ENCODE measurements at places on chromosomes 13 and 19. TPM values are rescaled to one million over a fixed set of nuclear protein-coding genes. Genes with fewer than 3 reads are reported as not detected.

KIR2DL4 gene
- not detected for total RNA-seq

PSPN gene
- total RNA-seq: 1.8 TPM

TTC9B gene
- 0.29 TPM for total RNA-seq

PRTN3 gene
- total RNA-seq: 0.14 TPM

PSG3 gene
- total RNA-seq: not detected

KANK3 gene
- 1.2 TPM for total RNA-seq

- peak; percentile 25 for DNase-seq
Measured at GRCh38 chr19:56383826-56384605, 9.3 kb downstream of the ZNF582 start.

DNA sequence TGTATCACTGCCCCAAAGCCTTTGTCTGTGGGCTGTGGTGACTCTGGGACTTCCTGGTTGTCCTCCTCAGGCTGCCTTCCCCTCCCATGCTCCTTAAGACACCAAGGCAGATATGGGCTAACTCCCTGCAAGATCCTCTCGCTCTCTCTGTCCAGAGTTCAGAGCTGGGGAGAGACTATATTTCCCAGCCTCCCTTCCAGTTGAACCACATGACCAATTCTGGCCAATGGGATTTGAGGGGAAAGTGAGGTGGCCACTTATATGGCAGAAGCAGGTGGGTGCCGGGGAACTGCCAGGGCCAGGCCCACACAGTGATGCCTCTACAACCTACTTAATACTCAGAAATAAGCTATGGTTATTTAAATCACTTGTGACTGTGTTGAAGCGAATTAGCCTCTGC is 16.2 kb upstream of the ANGPTL8 start:
- no peak for DNase-seq

- no peak for DNase-seq
Measured at GRCh38 chr13:38943231-38943630, 47.4 kb downstream of the STOML3 start.

DNA sequence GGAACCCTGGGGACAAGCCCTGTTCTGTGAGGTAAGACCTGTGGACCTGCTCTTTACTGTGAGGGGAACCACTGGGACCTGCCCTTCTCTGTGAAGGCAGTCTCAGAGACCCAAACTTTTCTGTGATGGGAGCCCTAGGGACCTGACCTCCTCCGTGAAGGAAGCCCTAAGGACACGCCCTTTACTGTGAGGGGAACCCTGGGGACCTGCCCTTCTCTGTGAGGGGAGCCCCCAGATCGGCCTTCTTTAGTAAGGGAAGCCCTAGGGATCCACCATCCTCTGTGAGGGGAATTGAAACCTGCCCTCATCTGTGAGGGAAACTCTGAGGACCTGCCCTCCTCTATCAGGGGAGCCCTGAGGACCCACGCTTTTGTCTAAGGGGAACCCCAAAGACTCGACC is 343.5 kb downstream of the UQCRFS1 start:
- no peak for DNase-seq

DNA sequence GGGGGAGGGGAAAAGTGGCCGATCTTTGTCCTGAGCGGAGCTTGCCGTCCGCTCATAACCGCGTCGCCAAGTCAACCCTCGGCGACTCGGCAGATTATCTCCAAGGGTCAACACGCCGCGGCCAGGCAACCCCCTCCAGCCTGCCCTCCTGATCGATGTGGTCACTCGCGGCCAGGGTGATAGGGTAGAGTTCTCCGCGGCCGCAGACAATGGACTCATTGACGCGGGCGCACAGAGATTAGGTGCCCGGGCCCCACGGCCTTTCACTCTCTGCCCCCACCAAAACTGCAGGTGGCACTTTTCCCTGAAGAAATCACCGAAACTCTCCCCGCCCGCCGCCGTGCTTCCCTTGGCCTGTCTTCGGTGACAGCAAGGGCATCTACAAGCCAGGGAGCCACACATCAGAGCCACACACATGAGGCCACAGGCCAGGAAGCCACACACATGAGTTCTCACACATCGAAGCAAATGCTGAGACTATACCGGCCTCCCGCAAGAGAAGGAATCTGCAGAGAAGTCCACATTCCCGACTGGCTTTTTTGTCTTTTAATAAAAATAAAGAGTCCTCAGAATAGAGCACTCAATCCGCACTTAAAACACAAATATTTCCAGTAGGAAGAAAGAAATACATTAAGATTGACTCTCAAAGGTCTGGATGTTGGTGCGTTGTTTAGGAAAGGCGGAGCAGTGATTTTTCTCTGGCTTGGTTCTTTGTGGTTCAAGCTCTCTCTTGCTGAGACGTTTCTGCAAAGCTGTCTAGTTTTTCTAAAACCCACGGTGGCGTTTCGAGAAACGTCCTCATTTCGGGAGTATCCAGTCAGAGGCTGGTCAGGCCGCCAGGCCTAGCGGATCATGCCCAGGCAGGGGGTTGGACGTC is 1.5 kb upstream of the PDX1 start:
- no peak for DNase-seq

- no peak for DNase-seq
Measured at GRCh38 chr13:45989607-45990006, 62.9 kb downstream of the ZC3H13 start.

GRCh38 chr13:67318860-67319259 is 88.7 kb upstream of the PCDH9 start:
- DNase-seq: no peak

Measured in A172 (cell line).